ENCODE measurements at places on chromosomes 7 and 10. TPM values are rescaled to one million over a fixed set of nuclear protein-coding genes. Genes with fewer than 3 reads are reported as not detected.

Gene RARRES2
- not detected for total RNA-seq

Gene ACADSB
- total RNA-seq: 22.7 TPM

Gene TMEM176A
- not detected for total RNA-seq

Gene VENTX
- total RNA-seq: not detected

Gene CRTAC1
- total RNA-seq: not detected

Gene GATA3
- total RNA-seq: 59.5 TPM

Gene XRCC2
- total RNA-seq: 13.8 TPM

Gene SP4
- 46.8 TPM for total RNA-seq

Gene FGFR2
- total RNA-seq: not detected

Gene EBF3
- total RNA-seq: not detected

Gene OR2A5
- not detected for total RNA-seq

Gene MEOX2
- not detected for total RNA-seq

Gene PRLHR
- not detected for total RNA-seq

Gene BTBD16
- not detected for total RNA-seq

Gene LDB3
- not detected for total RNA-seq

Gene RNF32
- total RNA-seq: 3.7 TPM

Gene EN2
- total RNA-seq: not detected

Gene LRRC18
- total RNA-seq: not detected

Gene CYP3A4
- total RNA-seq: not detected

Gene SLC26A4
- total RNA-seq: 17.4 TPM

Gene SNX8
- 34.6 TPM for total RNA-seq

Gene PLXDC2
- 0.10 TPM for total RNA-seq

Gene ANKRD61
- total RNA-seq: 0.49 TPM

Gene DEPP1
- 4.4 TPM for total RNA-seq

Gene SPDYE16
- total RNA-seq: 0.05 TPM

Gene DKK1
- total RNA-seq: not detected

Gene ZFYVE27
- total RNA-seq: 33.6 TPM

Gene PTN
- total RNA-seq: not detected

Gene HOXA11
- not detected for total RNA-seq

Gene TAS2R41
- total RNA-seq: not detected

Gene LRRC61
- 41.6 TPM for total RNA-seq

Gene HMX2
- total RNA-seq: not detected

Gene MRLN
- total RNA-seq: not detected
